NCI-H187 (cell line): ENCODE measurements at places on chromosomes 12 and 14.

- no peak for DNase-seq
Measured at GRCh38 chr12:132211816-132212215, 67.6 kb downstream of the NOC4L start.

DNA sequence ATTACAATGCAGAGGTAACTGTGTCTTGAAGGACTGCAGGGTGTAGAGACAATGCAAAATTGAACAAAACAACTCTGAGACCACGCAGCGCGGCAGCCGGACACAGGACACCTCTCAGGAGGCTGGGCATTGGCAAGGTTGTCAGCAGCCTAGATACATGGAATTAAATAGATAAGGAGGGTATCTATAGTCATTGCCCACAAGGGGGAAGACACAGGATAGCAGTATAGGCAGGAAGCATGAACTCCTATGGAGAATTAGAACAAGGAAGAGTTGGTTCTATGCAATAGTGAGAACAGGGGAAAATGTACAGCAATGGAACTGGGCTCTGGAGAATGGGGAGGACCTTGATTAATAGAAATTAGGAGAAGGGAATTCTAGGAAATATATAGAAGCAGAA is 164.1 kb downstream of the C12orf42 start:
- DNase-seq: no peak

DNA sequence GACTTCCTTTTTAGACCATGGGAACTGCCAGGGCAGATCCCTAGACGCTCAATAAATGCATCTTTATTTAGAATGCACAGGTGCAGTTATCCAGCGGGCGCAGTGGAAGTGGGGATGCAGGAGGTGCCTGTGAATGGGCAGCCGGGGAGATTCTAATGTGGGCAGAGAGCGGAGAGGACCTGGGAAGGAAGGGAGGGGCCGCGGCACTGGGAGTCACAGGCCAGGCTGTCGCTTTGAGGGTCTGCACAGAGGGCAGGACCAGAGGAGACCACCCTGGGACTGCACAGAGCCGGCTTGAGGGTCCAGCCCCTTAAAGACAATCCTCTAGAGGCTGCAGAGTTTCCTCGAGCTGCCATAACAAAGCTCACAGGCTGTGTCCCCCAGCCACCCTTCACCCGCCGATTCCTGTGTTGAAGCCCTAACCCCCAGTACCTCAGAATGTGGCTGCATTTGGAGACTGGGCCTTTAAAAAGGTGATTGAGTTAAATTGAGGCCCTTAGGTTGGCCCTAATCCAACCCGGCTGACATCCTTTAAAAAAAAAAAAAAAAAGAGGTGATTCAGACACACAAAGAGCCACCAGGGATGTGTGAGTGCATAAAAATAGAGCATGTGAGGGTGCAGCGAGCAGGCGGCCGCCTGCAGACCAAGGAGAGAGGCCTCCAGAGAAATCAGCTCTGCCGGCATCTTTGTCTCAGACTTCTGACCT is 44.4 kb upstream of the PPP2R5C start:
- no peak for DNase-seq

DNA sequence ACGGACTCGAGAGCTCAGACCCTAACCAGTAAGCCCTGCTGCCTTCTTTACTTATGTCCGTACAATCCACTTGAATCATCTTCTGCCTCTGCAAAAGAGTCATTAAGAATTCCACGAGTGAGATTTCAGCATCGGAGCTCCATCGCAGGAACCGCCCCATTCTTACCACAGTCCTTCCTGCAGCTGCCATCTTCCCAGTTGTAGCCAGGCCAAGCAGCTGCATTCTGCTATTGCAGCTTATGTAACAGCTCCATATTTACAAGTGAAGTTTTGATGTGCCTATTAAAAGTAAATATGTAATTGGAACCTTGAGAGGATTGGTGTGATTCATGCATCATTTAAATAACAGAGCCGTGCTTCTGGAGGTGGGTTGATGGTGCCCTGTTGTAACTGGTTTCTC is 157.4 kb downstream of the KICS2 start:
- no peak for DNase-seq

DNA sequence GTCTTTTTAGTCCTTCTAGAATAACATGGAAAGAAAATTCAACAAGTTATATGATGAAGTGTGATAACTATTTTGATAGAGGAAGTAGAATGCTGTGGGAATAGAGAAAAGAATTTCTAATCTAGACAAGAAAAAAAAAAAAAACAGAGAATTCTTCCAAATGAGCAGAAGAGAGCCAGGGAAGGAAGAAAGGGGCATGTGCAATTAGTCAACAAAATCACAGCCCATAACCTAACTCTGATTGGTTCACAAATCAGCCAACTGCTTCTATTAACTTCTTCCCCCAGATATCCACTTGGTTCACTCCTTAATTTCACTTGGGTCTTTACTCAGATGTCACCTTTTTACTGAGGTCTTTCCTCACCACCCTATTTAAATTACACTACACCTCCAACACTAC is 69.5 kb downstream of the BTG1 start:
- DNase-seq: no peak

- DNase-seq: no peak
Measured at GRCh38 chr12:50042693-50043092, 14.7 kb upstream of the ASIC1 start.

DNA sequence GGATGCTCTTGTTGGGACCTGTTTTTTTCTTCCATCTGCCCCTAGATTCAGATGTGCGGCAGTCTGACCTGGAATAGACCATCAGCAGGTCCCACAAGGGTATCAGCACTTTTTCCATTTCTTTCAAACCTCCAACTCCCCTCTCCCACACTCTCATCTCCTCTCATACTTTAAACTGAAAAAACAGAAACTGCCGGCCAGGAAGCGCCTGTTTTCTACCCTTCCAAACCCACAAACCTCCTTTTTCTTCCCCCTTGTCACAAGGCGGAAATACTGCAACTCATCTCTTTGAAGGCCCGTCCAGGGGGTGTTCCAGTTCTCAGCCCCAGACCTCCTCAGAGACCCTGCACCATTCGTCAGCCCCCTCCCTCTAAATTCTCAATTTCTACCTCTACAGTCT is 62.5 kb upstream of the FKBP4 start:
- no peak for DNase-seq

DNA sequence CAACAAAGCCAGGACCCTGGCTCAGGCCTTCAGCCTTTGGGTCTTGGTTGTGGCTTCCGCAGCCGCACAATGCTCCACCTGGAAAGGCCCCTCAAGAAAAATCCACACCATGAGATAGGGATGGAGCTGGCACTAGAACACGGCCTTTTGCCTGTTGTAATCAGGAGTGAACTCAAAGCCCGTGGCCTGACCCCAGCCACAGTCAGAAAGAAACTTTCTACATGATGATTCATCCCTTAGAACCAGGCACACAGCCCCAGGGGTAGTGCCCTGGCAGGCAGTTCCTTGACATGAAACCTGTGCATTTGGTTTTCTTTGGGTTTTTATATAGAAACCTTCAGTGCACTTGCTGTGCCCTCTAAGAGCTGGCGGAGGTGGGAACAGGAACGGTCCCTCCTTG is 5.1 kb downstream of the CLMN start:
- no peak for DNase-seq
